Mesenteric fat pad (tissue), 1 donor: ENCODE measurements at places on chromosomes 1 and 21. TPM values are rescaled to one million over a fixed set of nuclear protein-coding genes. Genes with fewer than 3 reads are reported as not detected.

- no peak for DNase-seq
Observed at GRCh38 chr21:38352536-38353219, 95.9 kb downstream of the KCNJ15 start.

DNA sequence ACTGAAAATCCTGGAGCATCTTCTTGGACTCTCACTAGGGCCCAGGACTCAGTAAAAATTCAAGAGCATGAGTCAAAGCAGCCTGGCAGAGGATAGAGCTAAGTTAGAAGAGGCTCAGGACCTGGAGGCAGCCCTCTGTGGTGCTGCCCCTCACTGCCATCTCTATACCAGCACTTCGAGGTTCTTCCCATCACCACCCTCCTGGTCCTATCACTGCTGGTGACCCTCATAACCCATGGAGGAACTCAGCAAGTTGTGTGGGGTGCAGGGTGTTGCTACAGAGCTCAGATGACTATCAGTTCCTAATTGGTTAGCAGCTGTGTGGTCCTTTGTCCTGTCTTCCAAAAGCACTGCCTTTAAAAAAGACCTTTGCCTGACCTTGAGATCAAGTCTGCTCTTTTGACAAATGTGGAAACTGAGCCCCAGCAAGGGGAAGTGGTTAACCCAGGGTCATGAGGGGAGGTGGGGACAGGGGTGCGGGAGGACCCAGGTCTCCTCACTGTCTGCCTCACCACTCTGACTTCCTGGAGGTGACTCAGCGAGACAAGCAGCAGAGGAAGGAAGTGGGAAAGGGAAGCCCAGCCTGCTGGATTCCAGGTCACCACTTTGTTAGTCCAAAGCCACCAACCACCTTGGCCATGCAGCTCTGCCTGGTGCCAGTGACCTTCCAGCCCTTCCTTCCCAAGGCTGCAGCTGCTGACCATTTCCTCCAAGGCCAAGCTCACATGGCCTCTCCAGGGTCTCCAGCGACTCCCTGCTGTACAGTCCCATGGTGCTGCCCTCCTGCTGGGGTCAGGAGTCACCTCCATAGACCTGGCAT, 199.4 kb upstream of the EDN2 start:
- DNase-seq: no peak

GRCh38 chr1:28199328-28200233, 23.1 kb upstream of the PTAFR start:
- DNase-seq: peak; percentile 5

TMEM81 gene
- 2.2 TPM for total RNA-seq
